ENCODE measurements at places on chromosomes 1 and 21.
A peak's percentile ranks its signal among the peaks of the same experiment; 100 is the strongest.

DNA sequence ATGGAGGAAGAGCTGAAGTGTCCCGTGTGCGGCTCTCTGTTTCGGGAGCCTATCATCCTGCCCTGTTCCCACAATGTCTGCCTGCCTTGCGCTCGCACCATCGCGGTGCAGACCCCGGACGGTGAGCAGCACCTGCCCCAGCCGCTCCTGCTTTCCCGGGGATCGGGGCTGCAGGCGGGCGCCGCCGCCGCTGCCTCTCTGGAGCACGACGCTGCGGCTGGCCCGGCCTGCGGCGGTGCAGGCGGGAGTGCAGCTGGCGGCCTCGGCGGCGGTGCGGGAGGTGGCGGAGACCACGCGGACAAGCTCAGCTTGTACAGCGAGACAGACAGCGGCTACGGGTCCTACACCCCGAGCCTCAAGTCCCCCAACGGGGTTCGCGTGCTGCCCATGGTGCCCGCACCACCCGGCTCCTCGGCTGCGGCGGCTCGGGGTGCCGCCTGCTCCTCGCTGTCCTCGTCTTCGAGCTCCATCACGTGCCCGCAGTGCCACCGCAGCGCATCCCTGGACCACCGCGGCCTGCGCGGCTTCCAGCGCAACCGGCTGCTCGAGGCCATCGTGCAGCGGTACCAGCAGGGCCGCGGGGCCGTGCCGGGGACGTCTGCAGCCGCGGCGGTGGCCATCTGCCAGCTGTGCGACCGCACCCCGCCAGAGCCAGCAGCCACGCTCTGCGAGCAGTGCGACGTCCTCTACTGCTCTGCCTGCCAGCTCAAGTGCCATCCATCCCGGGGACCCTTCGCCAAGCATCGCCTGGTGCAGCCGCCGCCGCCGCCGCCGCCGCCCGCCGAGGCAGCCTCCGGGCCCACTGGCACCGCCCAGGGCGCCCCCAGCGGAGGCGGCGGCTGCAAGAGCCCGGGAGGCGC, 1.3 kb downstream of the TRIM67 start:
- no peak for DNase-seq

GRCh38 chr1:163834778-163835177, 513.0 kb downstream of the NUF2 start:
- no peak for DNase-seq

DNA sequence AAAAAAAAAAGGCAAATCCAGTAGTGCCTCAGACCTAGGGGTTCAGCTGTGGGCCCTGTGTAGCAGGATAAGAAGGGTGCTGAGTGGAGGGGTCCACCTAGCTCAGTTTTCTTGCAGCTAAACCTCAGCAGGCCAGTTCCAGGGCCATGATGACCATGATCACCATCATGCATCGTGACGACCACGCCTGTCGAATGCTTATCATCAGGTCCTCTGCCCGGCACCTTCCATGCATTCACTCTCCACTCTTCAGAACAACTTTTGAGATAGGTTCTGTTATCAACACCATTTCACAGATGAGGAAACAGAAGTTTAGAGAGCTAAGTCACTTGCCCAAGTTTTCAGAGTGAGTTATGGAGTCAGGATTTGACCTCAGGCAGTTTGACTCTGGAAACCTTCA, 54.9 kb downstream of the ACBD3 start:
- DNase-seq, result no peak

GRCh38 chr1:20486457-20487235, 636 bp upstream of the CAMK2N1 start:
- no peak for DNase-seq

- DNase-seq, result no peak
Observed at GRCh38 chr1:67169496-67169895, 3.2 kb downstream of the IL23R start.

DNA sequence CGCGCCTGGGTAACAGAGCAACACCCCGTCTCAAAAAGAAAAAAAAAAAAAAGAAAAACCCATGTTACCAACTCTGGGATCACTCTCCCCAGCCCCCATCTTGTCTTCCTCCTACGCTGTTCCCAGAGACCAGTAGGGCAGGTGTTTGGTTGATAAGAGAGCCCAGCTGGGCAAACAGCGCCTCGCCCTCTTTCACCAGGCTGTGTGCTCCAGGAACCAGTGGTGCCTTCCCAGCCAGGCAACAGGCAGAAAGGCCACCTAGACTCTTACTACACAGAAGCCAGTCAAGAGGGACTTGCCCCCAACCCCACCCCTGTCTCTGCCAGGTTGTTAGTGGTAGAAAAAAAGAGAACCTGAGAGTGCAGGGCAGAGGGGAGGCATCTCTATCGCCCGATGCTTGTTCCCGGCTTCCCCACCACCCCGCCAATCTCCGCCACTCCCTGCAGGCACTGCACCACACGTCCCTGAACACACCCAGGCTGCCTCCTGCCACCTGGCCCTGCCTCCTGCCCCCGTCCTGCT, 14.0 kb upstream of the CTRC start:
- no peak for DNase-seq

DNA sequence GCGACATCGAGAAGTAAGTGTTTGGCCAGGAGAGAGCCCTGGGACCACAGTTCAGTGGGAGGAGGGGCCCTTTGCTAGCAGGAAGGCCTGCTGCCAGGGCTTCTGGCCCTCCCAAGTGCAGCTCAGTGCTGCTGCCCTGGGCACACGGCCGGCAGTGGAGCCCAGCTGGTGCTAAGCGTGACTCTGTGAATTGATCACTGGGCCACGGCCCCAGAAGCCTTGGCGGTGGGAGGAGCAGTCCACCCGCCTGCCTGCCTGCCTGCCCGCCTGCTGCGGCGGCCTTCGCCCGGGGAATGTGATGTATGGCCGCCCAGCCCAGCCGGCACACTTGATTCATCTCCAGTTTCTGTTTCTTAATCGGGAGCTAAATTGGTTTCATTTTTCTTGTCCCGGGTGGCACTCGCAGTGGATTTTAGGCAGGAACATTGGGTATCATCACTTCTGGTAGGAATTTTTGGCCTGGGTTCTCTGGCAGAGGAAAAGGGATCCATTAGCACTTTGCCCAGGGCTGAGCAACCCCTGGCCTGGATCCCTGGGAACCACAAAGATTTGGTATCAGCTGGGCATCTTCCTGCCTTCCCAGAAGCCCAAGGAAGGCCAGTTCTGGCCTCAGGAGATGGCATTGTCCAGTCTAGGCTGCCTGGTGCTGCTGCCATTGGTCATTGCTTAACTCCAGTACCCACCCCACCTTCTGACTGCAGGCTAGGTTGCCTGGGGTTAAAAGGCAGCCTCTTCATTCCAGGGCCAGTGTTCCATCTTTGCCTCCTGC, 28.6 kb downstream of the TMEM53 start:
- DNase-seq, result no peak

- DNase-seq, result no peak
Observed at GRCh38 chr1:191065771-191066170, 588.1 kb upstream of the BRINP3 start.

GRCh38 chr1:226698659-226699058, 40.4 kb downstream of the ITPKB start:
- no peak for DNase-seq

GRCh38 chr1:246043556-246043955, 463.5 kb downstream of the SMYD3 start:
- no peak for DNase-seq

GRCh38 chr1:198175423-198176170, 18.8 kb downstream of the NEK7 start:
- peak; percentile 16 for DNase-seq

GRCh38 chr1:155966135-155966534, 12.2 kb downstream of the ARHGEF2 start:
- no peak for DNase-seq

- DNase-seq, result no peak
Observed at GRCh38 chr1:27503033-27503432, 13.1 kb upstream of the WASF2 start.

DNA sequence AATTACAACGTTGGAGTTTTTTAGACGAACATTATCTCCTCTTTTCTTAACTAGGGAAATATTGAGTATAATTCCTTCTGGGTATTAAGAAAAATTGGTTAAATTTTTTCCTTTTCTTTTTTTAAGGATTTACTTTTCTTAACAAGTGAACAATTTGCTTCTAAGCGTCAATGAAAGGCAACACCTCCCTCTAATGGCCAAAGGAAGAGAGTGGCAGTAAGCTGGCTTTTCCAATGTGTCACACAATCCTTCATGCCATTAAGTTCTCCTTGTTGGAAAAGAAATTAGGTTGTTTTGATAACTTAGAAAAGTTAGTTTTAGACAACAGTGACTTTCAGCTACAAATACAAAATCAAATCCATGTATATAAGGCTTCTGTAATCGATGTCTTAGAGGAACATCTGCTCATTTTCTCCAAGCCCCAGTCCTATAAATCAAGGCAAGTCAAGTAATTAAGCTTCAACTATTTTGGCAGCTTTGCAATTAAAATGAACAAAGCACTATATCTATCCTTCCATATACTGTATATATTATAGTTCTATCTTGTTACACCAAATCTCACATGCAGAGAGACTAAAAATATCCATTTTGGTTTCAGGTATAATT, 62.8 kb downstream of the EDEM3 start:
- DNase-seq, result no peak

DNA sequence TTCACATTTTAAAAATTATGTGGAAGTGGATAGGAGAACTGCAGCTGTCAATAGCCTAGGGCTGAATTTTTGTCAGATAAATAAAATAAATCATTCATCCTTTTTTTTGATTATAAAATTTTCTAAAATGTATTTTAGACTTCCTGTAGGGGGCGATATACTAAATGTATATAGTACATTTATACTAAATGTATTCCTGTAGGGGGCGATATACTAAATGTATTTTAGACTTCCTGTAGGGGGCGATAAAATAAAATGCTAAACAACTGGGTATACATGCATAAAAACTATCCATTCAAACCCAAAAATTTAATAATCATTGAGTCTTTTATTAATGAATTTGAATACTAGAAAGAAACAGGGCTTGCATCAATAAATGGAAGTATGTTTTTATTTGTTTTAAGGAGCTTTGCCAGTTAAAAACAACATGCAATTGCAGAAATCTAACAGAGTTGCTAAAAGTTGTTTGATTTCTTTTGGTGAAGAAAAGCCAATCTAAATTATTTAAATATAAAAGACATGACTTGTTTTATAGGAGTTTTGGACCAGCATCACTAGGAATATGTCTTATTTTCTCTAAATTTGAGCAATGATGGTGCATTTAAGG, 31.4 kb downstream of the CLCA1 start:
- DNase-seq, result peak; percentile 21

GRCh38 chr1:156709757-156710489, 4.5 kb upstream of the CRABP2 start:
- DNase-seq, result no peak

GRCh38 chr1:234863551-234863971, 253.6 kb upstream of the IRF2BP2 start:
- DNase-seq, result no peak

DNA sequence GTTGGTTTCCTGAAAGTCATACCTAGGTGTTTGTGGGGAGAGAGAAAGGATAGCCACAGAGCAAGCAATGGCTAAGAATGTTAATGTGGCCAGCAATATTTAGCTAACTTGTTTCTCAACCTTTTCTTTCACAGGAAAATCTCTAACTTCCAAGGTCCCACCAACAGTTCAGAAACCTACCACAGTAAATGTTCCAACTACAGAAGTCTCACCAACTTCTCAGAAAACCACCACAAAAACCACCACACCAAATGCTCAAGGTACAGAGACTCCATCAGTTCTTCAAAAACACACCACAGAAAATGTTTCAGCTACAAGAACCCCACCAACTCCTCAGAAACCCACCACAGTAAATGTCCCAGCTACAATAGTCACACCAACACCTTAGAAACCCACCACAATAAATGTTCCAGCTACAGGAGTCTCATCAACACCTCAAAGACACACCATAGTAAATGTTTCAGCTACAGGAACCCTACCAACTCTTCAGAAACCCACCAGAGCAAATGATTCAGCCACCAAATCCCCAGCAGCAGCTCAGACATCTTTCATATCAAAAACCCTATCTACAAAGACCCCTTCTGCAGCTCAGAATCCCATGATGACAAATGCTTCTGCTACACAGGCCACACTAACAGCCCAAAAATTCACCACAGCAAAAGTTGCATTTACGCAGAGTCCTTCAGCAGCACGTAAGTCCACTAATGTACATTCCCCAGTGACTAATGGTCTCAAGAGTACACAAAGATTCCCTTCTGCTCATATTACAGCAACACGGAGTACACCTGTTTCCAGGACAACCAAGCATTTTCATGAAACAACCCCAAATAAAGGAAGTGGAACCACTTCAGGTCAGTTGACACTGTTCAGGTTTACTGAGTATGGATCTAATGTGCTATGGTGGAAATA, 15.3 kb downstream of the CD55 start:
- peak; percentile 41 for DNase-seq

DNA sequence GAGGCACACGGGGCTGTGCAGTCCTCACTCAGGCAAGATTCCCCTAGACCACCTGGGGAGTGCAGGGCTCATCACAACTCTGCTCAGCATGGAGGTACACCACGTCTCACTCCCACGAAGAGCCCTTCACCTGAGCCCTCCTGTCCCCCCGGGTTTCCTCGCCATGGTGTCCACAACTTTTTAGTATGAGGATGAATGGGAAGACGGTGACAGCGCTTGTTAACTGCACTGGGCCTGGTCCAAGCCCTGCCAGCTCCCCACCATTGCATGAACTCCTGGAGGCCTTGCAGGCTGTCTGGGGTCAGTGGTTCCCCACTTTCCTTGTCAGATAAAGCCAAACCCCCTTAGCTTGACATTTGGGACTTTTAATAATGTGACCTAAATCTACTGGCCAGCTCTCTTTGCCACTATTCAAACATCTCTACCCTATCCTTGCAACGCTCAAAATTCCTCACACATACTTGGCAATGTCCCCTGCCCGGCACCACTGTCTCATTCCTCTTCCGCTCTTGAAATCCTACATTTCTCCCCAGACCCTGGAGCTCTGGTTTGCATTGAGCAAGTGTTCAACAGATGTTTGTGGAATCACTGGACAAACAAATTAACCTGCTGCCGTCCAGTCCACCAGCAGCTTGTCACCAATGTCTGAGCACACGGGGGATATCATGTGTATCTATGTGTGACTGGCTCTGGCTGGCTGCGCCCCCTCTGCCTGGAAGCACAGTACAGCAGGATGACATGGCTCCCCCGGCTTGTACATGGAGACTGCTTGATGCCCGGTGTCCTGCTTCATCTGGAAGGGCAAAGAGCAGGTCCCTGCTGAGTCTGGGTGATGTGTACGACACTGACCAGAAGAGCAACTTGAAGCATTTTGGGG, 11.2 kb downstream of the TMEM9 start:
- no peak for DNase-seq

GRCh38 chr1:216247937-216248336, 175.3 kb downstream of the USH2A start:
- no peak for DNase-seq

GRCh38 chr21:44865561-44866280, 7.8 kb downstream of the PTTG1IP start:
- no peak for DNase-seq

GRCh38 chr1:14555091-14555490, 43.4 kb upstream of the KAZN start:
- DNase-seq, result no peak

GRCh38 chr1:247054992-247055415, 23.6 kb downstream of the ZNF670 start:
- no peak for DNase-seq

- no peak for DNase-seq
Observed at GRCh38 chr1:80181418-80181817, 1174.9 kb upstream of the ADGRL4 start.

All from GM10248 (cell line).